Activated CD8-positive, alpha-beta T cell treated with anti-CD3 and anti-CD28 coated beads for 36 hours (primary cell): ENCODE measurements at places on chromosomes 11 and 22.

- peak; percentile 47 for DNase-seq
Measured at GRCh38 chr11:22976146-22976545, 115.9 kb upstream of the CCDC179 start.

DNA sequence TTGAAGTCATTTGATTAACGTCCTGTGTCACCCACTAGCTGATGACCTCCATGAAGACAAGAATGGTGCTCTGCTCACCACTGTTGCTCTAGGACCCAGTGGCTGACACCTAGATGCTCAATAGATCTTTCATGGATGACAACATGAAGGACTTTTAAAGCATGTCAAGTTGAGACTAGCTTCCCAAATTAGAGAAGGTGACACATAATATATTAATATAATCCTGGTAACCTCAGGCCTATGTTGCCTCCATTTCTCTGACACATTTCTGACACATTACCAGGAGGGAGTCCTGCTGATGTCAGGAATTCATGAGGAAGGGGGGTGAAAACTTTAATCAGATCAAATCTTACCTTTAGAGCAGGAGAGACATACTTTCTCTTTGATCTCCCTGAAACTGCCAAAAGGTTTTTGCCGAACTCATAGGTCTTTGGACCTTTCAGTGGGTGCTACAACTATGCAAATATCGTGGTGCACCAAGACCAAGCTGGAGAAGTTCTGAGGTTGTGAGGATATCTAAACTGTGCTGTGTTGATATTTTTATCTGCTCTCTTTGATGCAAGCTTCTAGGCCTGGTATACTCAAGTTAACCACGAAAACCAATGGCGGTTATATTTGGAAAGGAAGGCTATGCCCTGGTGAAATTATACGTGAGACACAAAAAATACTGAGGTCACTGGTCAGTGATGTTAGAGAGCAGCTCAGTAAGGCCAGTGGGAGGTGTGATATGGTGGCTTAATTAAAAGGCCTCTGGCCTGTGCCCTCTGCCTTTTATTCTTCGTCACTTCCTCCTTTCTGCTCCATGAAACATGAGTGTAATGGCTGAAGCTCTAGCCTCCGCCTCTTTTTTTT is 13.2 kb upstream of the AMPD3 start:
- peak; percentile 66 for DNase-seq

- peak; percentile 96 for DNase-seq
Measured at GRCh38 chr11:67277231-67277961, 11.1 kb downstream of the GRK2 start.

GRCh38 chr11:122808478-122808869 is 29.8 kb upstream of the CRTAM start:
- DNase-seq = peak; percentile 56

DNA sequence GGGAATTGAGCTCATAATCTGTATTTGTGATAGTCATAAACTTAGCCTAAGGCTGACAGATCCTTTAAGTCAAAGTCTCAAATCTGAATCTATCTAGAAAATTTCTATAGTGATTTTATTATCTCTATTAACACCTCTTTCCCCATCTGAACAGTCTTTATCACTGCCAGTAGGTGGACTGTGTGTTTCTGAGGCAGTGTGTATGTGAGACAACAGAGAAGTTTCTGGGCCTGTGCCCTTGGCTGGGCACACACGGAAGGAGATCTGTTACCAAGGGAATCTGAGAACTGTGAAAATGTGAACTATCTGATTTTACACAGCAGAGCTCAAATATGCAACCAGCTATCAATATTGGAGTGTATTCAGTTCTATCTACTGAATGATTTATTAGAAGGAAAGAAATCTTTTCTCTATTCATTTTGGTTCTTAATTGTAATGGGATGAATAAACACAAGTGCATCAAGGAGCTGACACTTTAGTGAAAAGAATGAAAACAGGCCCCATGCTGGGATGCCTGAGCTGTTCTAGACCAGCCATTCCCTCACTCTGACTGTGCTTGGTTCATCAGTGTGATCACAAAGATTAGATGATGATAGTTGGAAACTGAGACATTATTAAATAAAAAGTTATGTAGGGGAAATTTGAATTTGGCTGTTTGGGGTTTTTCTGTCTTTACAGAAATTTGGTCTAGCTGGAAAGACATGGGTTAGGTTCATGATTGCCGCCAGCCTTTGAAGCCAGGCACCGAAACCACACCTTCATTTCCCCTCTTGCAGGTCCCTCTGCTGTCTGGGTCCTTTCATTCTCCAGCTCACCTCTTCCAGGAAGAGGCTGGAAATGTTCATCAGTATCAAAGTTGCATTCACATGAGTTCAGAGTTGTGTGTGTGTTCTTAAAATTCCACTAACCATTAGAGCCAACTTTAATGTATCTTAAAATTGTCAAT is 68.1 kb downstream of the LIF start:
- DNase-seq = peak; percentile 76

GRCh38 chr11:17386331-17387084 is 2.0 kb downstream of the KCNJ11 start:
- DNase-seq = peak; percentile 70

GRCh38 chr22:25182131-25183110 is 17.2 kb upstream of the CRYBB3 start:
- DNase-seq = no peak

DNA sequence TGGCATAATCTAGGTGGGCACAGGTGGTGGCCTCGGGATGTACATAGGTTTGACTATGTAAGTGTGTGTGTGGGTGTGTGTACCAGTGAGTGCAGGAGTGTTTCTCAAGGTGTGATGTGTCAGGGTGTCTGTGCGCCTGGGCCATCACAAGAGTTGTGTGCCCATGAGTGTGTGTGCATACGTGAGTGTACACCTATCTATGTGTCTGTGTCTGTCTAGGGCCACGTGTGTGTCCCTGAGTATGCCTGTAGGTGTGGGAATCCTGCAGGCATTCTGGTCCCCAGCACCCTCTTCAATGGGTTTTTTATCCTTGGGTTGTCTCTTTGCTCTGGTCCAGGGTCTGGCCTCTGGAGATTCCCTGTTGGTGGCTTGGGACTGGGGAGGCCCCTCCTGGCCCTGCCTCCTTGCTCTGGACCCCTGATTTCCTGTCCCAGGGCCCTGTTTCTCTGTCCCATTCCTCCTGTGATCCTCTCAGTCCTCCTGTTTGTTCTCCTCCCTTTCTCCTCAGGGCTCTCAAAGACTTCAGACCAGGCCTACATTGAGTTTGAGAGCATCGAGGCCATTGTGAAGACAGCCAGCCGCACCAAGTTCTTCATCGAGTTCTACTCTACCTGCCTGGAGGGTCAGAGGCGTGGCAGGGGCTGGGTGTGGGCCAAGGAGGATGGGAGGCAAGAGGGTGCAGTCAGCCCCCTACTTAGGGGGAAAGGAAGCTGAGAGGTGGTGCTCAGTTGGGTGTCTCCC is 9.4 kb downstream of the INPPL1 start:
- no peak for DNase-seq

DNA sequence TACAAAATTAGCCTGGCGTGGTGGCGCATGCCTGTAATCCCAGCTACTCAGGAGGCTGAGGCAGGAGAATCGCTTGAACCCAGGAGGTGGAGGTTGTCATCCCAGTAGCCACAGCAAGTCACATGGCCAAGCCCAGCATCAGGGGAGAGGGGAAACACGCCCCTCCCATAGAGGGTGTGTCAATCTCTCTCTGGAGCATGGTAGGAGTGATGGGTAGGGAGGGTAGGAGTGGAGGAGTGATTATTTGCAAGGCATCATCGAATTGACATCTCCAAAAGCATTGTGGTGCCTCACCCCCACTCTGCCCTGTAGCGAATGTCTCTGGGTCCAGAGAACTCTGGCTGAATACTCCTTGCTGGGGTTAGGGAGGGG is 6.1 kb upstream of the SSTR3 start:
- DNase-seq = no peak

DNA sequence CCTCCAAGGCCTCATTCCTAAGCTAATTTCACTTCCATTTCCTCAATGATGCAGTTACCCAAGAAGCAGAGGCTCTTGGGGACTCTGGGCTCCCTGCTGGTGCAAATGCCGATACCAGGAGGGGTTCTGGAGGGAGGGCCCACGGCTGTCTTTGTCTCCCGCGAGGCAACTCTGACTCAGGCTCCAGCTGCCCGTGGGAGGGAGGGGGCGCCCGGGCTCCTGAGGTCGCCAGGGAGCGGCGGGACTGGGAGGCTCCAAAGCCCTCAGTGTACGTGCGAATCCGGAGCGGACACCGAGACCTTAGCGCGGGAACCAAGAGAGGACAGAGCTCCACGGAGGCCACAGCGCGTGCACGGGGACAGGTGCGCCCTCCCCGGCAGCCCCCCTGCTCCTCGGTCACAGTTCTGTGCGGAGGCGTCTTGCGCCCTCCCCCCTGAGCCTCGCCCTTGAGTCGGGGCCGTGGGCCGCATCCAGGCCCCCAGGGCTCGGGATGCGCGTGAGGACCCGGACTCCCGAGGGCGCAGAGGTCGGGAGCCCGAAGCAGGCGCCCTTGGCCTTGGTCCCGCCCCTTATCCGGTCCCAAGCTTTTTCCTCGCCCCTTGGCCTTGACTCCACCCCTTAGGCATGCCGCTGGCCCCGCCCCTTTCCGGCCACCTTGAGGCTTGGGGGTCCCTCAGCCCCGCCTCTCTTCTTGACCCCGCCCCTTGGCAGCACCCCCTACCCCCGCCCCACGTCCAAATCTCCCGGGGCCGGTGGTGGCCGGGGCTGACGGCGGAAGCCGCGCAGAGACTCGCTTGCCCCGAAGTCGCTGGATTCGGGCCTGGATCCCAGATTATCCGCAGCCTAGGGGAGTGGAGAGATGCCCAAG is 4.7 kb upstream of the SHISA8 start:
- peak; percentile 68 for DNase-seq

GRCh38 chr22:36606114-36606513 is 77.1 kb upstream of the EIF3D start:
- no peak for DNase-seq

DNA sequence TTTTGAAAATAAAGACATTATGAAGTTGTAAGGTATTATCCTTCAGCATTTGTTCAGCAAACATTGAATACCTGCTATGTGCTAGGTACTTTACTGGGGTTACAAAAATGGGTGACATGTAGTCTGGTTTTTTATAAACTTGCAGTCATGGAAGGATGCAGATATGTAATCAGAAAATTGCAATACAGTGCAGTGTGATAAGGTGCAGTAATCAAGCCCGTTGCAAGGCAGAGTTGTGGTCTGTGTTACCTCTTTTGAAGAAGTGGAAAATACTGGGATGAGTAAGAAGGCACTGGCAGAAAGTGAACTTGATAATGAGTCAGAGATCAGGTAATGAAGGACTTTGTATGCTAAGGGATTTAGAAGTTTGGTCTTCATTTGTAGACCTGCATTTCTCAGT is 8.1 kb downstream of the FBXO7 start:
- peak; percentile 71 for DNase-seq

GRCh38 chr22:46259374-46259773 is 3.8 kb downstream of the PKDREJ start:
- DNase-seq = no peak

DNA sequence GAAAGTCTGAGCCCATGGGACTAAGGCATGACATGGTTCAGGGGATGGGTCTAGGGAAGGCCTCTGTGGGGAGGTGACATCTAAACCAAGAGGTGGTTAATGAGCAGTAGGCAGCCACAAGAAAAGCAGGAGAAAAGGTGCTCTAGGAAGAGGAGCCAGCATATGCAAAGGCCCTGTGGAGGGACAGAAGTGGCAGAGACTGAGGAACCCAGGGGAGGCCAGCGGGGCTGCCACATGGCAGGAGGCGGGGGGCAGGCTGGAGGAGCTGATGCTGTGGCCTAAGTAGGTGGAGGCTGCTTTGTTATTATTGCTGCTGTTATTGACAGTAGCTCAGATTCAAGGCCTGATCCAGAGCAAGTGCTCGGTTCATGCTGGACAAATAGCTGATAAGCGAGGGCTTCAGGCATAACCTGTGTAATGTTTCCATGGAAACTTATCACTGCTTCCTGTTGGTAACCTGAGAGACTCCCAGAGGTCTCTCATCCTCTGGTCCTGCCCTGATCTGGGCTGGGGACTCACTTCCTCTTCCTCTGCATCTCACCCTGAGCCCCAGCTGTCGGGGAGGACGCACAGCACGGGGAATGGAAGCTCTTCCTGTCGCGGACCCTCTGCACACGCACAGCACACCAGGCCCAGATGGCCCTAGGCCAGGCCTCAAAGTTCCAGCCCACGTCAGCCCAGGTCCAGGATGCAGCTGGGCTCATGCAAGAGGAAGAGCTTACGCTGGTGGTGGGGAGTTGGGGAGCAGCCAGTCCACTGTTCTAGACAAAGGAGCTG is 75.2 kb upstream of the TP53I11 start:
- peak; percentile 37 for DNase-seq

- DNase-seq = no peak
Measured at GRCh38 chr22:24244144-24244787, 616 bp downstream of the GGT5 start.

DNA sequence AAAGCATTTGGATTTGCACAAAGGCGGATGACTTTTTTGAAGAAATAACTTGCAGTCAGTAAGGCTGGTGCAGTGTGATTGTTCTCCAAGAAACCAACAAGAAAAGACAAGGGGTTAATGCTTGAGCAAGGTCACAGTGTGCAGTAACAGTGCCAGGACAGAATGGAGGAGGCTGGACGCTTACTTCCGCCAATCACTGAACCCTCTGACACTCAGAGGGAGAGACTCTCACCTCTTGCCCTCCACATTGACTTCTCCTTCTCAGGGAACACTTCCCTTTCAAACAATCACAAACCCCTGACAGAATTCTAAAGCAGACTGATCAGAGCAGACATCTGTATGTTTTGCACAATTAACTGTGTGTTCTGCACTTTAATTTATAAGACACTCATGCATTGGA is 228.4 kb downstream of the BLID start:
- no peak for DNase-seq

GRCh38 chr11:26731084-26731456 is 9.2 kb upstream of the SLC5A12 start:
- DNase-seq = no peak

GRCh38 chr11:65119670-65119995 is 2.1 kb upstream of the ZNHIT2 start:
- DNase-seq = no peak

- DNase-seq = no peak
Measured at GRCh38 chr11:120499859-120500258, 11.7 kb upstream of the GRIK4 start.
